ENCODE measurements at places on chromosomes 5 and 9.

- DNase-seq, result no peak
Measured at GRCh38 chr9:98087420-98088354, 31.2 kb downstream of the NANS start.

DNA sequence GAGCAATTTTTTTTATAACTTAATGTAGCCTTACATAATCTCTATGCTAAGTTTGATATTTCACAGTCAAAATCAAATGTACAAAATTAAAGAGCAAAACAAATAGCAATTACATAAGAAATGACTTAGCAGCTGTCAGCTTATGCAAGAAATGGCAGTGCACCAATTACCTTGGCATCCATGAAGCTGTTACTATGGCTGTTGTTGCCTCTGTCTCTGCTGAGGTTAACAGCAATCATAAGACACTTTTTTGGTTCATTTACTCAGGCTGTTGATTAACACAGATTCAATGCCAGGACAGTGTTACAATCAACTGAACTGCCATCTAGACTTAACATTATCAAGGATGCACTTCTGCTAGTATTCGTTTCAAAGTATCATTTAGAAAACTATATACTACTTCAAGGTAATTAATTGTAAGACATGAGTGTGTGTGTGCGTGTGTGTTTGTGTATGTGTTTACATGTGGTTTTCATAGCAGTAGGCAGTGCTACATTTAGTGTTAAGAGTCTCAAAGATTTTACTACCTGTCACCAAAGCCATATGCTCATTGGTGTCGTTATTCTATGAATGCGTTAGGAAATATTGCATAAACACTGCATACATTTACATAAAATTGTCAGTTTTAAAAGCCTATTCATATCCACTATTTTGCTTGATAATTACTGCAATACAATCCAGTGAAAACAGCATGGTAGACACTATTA is 1084.2 kb upstream of the COX7C start:
- DNase-seq, result no peak

GRCh38 chr5:174773371-174773770 is 49.0 kb downstream of the MSX2 start:
- no peak for DNase-seq

DNA sequence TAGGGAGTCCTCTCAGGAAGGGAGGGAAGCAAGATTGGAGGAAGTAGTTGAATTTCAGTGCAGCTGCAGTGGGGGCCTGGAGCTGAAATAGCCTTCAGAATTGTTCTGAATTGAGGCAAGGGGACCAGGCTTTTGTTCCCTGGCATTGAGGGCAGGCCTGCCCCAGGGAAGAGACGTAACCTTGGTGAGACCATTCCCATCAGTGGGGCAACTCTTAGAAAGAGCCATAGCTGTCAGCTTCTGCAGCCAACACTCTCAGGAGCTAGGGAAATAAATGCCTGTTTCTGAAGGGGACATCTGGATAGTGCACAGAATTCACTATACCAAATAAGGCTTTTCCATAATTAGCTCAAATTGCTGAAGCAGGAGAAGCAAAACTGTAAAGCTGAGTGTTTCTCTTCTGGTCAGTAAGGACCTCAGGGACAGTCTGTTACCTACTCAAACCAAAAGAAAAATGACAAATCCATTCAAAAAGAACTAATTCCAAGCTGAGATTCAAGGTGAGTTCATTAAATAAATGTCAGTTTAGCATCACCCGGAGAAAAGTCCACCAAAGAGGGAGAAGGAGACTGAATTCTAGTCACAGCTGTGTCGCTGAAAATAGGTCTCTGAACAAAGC is 44.0 kb downstream of the LYRM7 start:
- DNase-seq, result no peak

DNA sequence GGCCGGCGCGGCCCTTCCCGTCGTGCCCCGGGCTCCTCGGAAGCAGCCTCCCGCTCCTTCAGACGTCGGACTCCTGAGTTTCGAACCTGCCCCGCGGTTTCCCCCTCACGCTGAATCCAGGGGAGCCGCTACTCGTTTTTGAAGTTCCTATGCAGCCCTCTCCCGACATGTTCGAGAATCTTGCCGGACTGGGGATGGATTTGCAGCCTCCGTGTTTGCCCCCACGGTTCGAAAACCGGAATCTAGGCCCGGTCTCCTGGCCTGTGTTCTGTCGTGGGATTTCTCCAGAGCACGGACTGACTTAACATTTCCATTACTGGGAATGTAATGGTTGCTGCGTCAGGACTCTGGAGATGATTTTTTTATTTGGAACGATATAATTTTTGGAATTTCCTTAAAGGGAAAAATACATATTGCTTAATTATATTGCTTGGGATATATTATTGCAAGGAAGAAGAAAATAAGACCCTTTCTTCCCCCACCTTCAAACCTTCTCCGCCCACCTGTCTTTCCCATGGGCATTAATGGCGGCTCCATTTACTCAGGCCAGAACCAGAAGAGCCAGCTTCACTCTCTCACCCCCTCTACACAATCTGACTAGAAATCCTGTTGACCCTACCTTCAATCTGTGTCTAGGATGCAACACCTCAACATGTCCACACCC is 8.5 kb upstream of the MGAT1 start:
- DNase-seq, result no peak

DNA sequence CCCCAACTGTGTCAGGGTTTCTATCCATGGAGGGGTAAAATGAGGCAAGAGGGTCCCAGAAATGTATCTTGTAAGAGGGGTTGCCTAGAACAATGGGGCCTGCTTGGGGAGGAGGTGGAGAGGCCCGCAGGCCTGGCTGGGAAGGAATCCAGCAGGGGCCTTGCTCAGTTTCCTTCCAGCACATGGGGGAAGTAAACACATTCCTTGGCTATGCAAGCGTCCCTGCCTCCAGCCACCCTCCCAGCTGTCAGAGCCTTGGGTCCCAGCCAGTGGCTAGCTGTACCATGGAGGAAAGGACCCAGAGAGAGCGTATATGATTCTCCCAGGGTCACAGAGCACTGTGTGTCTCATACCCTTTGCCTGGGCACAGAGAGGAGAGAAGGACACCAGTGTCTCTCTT is 71.1 kb upstream of the IL17B start:
- no peak for DNase-seq

DNA sequence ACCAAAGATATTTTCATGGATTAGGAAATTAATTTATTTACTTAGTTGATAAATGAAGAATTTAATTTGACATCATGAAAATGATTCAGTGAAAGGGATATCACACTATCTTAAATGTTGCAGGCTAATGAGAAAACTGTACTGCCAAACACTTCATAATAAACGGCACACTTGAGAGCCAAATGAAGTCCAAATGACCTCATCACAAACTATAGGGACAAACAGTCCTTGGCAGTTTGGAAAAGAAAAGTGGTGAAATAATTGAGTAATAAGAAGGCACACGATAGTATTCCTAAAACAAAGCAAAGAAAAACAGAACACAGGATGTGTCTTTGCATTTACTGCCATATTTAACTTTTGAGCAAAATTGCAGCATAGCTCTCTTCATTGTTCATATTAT is 116.9 kb upstream of the TLR4 start:
- no peak for DNase-seq

- no peak for DNase-seq
Measured at GRCh38 chr9:1454616-1455347, 404.6 kb downstream of the DMRT2 start.

DNA sequence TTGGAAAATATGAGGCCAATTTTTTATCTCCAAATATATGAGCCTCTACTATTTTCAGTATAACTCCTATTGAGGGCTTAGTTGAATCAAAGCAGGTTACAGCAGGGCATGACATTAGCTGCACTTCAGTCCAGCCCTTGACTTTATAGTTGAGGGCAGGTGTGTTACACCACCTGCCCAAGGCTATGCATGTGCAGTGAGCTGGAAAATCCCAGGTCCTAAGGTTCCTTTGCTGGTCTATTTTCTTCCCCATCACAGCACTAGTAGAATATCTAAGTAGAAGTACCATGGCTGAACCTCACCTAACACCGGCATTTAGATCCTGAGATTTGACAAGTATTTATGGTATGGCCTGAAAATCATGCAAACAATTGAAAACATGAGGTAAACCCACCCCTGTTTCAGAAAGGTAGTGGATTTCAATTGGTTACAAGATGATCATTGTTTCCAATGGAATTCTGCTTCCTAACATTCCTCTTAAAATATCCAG is 201.1 kb downstream of the SEMA5A start:
- no peak for DNase-seq

- no peak for DNase-seq
Measured at GRCh38 chr9:3502560-3503398, 23.0 kb downstream of the RFX3 start.

GRCh38 chr5:171906066-171906570 is 100.3 kb downstream of the FBXW11 start:
- DNase-seq, result no peak

GRCh38 chr5:17235731-17236330 is 18.4 kb downstream of the BASP1 start:
- no peak for DNase-seq

DNA sequence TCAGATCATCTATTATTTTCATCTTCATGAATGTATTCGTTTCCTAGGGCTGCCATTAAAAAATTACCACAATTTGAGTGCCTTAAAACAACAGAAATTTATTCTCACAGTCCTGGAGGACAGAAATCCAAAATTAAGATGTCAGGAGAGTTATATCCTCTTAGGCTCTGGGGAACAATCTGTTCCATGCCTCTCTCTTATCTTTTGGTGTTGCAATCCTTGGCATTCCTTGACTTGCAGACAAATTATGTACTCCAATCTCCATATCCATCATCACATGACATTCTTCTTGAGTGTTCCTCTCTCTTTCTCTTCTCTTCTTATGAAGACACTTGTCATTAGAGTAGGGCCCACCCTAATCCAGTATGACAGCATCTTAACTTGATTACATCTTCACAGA is 339.4 kb downstream of the EFNA5 start:
- DNase-seq, result no peak

DNA sequence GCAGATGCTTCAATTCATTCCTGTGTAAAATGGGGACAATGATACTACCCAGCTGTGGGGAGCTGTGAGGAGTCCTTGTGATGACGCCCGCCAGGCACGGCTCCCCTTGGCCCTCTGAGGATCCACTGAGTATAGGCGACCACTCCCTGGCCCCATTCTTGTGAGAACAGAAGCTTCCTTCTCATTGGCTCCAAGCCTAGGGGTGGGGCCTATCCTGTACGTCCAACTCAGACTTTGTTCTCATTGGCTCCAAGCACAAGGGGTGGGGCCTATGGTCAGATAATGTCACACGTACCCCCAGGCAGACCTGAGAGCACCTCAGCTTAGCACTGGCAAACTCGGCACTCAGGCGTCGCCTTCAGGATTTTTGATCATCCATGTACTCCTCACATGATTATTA is 232.9 kb upstream of the MVB12B start:
- DNase-seq, result no peak

DNA sequence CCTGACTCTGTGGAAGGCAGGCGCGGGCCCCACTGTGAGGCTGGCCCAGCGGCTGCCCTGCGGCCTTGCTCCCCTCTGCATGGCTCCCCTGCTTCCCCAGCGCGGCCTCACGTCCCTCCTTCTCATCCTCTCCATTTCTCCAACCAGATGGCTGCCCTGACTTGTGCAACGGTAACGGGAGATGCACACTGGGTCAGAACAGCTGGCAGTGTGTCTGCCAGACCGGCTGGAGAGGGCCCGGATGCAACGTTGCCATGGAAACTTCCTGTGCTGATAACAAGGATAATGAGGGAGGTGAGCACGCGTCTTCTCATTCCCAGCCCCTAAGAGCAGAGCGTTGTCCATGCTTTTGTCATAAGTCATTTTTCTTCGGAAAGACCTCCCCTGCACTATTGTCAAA is 129.0 kb upstream of the WWC1 start:
- DNase-seq, result no peak

DNA sequence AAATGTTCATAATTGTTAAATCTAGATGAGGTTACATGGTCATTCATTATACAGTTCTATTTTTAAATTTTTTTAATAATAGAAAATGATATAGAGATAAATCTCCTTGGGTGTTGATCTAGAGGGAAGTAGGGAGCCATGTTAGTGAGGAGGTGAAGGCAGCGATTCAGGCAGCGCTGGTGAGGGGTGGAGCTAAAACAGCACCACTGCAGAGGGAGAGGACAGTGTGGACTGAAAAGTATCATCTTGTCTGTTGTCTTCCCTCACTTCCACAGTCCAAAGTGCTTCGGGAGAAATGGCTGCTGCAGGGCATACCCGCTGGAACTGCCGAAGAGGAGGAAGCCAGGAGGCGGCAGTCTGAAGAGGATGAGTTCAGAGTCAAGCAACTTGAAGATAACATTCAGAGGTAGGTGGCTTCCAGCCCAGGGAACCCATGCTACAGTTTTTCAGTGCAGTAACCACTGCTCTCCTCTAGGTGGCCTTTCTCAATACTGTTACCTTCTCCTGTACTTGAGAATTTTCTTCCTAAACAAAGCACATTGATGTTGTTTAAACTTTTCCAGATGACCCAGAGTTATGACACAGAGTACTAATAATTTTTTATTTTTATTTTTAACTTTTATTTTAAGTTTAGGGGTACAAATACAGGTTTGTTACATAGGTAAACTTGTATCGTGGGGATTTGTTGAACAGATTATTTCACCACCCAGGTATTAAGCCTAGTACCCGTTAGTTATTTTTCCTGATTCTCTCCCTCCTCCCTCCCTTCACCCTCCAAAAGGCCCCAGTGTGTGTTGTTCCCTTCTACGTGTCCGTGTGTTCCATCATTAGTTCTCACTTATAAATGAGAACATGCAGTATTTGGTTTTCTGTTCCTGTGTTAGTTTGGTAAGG is 100.5 kb downstream of the PALM2AKAP2 start:
- DNase-seq, result peak; percentile 26

DNA sequence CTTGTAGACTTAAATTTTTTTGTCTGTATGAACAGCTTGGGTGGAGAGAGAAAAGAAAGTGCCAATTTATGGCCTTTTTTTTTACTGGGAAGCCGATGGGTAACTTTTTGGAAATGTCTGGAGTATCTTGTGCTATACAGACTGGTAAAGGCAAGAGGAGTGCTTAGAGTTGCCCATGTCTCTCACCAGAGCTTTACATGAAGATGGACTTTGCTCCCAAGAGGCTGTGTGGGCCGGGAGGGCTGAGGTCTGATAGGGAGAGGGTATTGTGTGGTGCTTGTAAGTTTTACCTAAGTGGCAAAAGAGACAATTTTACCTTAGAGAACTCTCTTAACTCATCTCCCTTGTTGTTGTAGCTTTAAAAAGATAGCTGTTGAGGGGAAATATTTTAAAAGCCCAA is 203.2 kb downstream of the SEMA6A start:
- DNase-seq, result no peak
